ENCODE measurements at places on chromosomes 13 and 19. TPM values are rescaled to one million over a fixed set of nuclear protein-coding genes. Genes with fewer than 3 reads are reported as not detected.

DNA sequence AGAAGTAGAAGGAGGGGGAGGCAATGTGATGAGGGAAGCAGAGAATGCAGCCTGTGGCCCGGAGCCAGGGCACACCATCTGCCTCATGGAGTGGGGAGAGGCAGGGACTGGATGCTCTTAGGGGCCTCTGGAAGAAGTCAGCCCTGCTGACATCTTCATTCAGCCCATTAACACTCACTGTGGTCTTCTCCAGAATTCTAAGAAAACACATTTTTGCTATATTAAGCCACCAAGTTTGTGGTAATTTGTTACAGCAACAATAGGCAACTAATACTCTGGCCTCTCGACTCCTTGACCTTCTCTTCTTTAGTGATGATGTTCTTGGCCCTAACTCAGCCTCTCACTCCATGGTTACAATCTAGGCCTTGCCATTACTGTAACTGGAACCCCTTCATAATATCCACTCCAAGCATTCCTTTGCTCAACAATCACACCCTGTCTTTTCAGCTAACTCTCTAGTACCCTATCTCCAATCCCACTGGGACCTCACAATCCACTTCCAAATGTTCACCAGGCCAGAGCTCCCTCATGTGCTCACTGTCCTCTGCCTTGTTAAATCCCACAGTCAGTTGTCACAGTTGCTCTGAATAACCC lies 98.5 kb downstream of the MIPEP start:
- no peak for DNase-seq

DNA sequence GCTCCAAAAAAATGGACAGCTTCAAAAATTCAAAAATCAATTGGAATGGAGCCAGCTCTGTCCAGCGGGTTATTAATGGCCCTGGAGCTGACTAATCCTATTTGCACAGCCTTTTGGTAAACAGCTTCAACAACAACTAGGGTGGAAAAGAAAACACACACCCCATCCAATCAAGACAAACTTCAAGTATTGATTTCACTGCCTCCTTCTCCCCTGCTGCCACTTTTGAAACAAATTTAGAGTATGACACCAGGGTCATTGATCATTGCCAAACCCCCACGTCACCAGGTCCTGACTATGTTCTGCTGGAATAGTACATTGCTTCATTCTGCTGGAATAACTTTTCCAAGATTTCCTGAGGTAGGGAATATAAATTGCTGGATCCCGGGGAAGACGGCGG lies 56.8 kb upstream of the GTF3A start:
- no peak for DNase-seq

DNA sequence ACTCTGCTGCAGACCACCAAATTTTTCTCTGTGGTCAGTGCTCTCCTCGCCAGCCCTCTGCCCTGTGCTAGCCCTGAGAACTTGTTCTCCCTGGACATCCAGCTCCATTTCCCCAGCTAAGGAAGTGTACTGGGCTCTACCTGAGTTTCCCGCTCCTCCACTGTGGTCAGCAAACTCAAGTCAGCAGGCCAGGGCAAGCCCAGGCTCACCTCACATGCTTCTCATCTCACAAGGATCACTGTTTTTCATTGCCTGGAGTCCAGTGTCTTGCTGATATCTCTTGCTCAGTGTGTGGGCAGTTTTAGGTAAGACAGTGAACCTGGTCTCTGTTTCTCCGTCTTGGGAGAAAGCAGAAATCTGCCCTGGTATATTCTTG lies 201.4 kb downstream of the FOXO1 start:
- no peak for DNase-seq

SPACA4 gene
- not detected for total RNA-seq

LYPD3 gene
- 0.23 TPM for total RNA-seq

ZNF709 gene
- total RNA-seq = 1.9 TPM
